ENCODE measurements at places on chromosomes 16 and 17.

- DNase-seq: no peak
Measured at GRCh38 chr17:69346766-69347165, 19.8 kb upstream of the ABCA5 start.

- no peak for DNase-seq
Measured at GRCh38 chr17:65914784-65915342, 277.1 kb downstream of the CEP112 start.

DNA sequence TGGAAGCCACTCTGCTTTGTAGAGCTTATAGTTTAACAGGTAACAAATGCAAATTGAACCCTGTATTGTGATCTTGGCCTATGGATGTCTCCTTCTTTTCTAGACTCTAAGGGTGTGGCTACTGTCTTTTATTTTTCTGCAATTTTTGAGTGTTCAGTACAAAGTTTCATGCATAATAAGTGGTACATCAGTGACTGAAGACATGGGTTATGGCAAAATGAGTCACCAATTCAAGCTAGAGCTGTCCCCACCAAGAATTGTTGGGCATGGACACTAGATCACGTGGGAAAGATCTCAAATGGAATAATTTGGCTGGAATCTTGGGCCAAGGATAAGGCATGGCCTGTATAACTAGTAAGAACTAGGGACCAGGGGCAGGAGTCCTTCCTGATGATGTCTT lies 228.4 kb upstream of the N4BP1 start:
- no peak for DNase-seq

DNA sequence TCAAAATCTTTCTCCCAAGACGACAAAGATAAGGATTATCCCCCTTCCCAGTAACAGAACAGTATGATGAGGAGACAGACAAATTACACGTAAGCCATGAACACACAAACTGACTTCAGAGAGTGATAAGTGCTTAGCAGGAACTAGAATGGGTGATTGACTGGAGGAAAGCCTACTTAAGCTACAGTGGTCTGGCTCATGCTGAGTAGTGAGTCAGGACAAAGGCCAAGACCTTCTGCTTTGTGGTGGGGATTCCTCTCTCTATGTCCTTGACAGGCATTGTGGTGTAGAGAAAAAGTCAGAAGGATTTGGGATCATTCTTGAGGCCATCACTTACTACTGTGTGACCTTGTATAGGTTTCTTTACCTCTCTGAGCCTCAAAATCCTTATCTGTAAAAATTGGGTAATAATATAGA lies 381.9 kb upstream of the CCL2 start:
- DNase-seq: no peak

GRCh38 chr16:83449861-83450260 lies 357.9 kb upstream of the HSBP1 start:
- no peak for DNase-seq

- DNase-seq: no peak
Measured at GRCh38 chr16:80150978-80151721, 389.6 kb upstream of the DYNLRB2 start.

DNA sequence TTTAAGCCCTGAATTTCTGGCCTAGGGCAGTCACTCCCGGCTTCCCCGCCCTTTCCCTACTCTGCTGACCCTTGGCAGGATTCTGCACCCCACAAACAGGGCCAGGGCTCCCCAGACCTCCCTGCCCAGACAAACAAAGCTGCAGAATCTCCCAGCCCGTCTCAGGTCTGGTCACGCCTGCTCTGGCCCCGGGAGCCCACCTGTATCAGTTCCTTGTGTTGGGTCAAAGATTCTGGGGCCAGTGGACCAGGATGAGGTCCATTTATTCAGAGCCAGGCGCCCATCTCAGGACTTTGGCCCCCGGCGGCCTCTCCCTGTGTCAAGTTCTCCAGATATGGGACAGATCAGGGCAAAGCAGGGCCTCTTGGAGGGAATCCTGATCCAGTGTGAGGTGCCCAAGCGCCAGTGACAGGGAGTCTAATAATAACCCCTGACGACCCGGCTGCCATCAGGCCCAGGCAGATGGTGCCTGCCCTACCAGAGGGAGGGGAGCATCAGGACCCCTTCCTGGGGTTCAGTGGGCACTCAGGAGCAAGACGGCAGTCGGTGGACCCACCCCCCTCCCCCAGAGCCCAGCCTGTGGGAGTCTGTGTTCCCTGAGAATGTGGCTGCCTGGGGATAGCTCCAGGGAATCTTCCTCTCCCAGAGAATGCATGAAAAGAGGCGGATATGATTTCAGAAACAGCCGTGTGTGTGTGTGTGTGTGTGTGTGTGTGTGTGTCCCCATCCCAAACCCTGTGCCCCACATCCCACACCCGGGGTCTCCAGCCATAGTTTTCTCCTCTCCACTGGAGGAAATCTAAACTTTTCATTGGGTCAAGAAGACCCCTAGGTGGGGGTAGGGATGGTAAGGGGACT lies 1.3 kb downstream of the TTYH2 start:
- DNase-seq: no peak

GRCh38 chr16:49876716-49877129 lies 20.8 kb upstream of the ZNF423 start:
- peak; percentile 35 for DNase-seq
